ENCODE measurements at places on chromosomes 6 and 20.

GRCh38 chr20:61900011-61900944 is 165.4 kb downstream of the TAF4 start:
- no peak for DNase-seq

DNA sequence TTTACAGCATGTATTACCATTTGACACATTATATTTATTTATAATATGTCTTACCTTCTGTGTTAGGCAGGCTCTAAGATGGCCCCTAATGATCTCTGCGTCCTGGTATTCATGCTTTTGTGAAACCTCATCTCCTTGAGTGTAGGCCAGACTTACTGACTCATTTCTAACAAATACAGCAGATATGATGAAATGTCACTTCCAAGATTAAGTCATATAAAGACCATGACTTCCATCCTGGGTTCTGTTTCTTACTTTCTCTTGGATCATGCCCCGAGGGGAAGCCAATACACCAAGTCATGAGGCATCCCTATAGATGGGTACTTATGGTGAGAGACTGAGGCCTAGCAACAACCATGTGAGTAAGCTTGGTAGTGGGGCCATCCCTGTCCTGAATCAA is 30.2 kb downstream of the ZHX3 start:
- DNase-seq, result no peak

DNA sequence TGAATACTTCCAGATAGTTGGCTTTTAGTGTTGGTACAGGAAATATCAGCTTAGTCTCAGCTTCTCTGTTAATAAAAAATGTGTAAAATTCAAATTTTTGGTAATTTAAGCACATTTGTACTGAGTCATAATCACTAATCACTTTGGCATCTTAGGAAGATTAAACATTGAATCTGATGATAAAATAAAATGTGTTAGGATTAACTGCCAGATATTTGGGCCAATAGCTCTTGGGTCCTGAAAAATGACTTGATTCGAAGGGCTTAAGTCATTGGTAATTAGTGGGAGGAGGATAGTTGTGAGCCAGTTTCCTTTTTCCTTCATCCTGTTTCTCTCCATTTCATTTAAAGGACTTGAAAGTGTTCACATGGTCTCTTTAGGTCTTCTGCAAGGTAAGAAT is 426.1 kb downstream of the RFPL4B start:
- DNase-seq, result no peak

DNA sequence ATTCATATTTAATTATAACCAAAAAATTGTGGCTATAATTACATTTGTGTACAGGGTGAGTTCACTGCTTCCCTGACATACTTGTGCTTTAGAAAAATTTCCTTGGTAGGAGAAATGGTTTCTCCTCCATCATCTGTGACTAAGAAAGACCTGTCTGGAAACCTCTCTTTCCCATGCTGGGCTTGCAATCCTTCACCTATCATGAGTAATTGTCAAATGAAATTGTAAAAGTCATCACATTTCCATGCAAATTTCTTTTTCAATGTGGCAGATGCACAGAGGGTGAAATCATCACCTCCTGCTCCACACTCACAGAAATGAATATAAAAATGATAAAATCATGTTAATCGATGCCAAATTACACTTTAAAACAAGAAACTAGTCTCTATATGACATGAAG is 1.5 kb upstream of the SIRPB1 start:
- no peak for DNase-seq

- no peak for DNase-seq
These were observed 26.0 kb downstream of the PTPRA start for GRCh38 chr20:2899243-2899642.

GRCh38 chr6:170230520-170231292 is 60.2 kb downstream of the DLL1 start:
- no peak for DNase-seq

GRCh38 chr20:18719426-18719825 is 94.2 kb upstream of the SCP2D1 start:
- DNase-seq, result no peak

DNA sequence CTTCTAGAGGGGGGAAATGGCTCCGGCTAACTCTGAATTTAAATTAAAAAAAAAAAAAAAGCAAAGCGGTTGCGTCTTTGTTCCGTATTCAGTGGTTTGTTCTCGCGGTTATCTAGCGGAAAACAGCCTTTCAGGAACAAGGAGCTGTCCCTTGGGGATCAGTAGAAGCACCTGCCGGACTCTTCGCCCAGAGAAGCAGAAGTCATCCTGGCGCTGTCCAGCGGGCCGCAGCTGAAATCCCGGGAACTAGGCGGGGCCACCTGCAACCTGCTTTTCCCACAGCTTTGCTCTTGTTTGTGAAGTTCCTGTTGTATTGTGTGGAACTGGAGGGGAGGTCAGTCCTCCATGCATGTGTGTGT is 43.9 kb upstream of the GJE1 start:
- no peak for DNase-seq
